Mammary epithelial cell (primary cell): ENCODE measurements at places on chromosomes 3 and 15.

GRCh38 chr15:52213206-52213605 lies 22.0 kb upstream of the GNB5 start:
- DNase-seq = no peak

DNA sequence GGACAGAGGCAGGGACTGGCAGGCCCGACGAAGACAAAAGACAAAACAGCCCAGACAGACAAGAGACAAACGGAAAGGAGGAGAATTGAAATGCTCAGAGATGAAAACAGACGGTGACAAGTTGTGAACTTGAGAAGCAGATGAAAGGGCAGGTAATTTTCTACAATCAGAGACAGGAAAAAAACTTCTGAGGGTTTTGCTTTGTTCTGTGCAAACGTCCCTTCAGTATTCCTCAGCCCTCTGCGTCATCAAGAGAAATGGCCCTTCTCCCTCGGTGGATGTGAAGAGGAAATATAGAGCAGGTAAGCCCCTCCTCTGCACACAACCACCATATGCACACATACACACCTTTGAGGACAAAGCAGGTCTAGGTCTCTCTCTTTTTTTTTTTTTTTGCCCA lies 206.6 kb downstream of the UACA start:
- DNase-seq = no peak

GRCh38 chr3:37625051-37625450 lies 236.6 kb upstream of the CTDSPL start:
- DNase-seq = no peak

DNA sequence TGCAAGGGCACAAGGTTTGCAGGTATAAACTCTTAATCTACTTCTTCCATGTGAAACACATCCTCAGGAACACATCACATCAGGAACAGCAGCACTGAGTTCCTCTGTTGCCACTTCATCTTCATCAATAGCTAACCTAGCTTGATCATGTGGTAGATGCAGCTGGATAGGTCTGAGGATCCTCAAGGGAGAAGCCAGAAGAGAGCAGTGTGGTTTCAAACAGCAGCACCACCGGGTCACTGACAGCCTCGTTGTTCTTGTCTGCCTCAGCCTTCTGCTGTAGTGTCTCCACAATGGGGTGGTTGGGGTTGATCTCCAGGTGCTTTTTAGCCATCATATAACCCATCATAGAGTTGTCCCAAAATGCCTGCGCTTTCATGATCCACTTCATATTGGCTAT lies 58.8 kb downstream of the ADAM10 start:
- no peak for DNase-seq

GRCh38 chr3:151093905-151094304 lies 8.4 kb downstream of the MED12L start:
- no peak for DNase-seq

DNA sequence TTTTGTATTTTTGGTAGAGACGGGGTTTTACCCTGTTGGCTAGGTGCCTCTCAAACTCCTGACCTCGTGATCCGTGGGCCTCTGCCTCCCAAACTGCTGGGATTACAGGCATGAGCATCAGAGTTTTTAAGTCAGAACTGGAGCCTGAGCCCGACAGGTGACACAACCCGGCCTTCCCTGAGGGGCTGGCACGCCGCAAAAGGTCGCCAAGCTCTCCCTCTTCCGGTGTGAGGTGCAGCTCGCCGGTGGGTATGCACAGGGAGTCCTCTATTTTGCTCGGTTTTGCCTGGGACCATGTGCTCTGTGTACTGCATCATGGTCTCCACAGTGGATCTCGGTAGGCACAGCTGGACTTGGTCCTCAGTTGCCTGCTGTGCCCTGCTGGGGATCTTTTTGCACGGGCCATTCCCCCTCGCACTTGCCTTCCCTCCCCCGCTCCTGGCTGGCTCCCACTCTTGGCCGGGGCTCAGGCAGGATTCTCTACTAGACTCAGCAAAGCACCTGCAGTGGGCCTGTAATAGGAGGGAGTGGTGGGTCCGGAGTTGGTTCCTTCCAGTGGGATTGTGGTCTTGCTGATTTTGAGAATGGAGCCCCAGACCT lies 101.2 kb upstream of the KLF13 start:
- no peak for DNase-seq

DNA sequence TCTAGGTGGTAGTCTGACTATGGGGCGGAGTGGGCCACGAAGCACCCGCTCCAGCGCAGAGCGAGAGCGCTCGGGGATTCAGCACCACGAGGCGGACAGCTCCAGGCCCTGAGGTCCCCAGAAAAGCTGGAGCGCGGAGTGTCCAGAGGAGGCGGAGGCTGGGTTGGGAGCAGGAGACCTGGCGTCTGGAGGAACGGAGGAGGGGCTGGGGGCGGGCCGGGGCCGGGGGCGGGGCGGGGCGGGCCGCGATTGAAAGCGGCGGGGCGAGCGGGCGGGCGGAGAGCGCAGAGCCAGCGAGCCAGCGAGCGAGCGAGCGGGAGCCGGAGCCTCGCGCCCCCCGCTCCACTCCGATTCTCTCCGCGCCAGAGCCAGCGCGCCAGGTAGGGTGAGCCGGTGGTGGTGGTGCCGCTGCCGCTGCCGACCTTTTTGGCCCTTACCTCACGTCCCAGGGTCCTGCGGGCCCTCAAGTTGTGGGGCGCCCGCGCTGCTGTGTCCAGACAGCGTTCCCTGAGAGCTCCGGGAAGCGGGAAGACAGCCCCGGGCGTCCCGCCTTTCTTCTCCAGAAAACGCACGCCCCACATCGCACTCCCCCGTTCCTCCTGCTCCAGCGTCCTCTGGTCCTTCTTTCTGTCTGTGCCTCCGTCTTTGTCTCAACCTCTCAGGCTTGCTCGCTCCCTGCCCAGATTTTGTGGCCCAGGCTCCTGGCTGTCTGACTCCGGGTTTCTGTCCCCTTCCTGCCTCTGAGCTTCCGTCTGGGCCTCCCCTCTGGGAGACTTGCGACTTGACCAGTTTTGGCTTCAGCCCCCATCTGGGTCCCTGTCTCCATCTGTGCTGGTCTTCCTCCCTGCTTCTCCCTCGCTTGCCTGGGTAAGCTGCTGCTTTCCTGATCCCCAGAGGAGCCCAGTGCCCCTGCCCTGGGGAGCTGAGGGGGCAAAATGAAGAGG lies at the start of gene GRM2:
Gene GRM2, plus strand, starts transcription at position 281 of the 944 bp plus-strand sequence. CDS start 1,916 bp downstream, outside the sequence.
- peak; percentile 47 for DNase-seq

DNA sequence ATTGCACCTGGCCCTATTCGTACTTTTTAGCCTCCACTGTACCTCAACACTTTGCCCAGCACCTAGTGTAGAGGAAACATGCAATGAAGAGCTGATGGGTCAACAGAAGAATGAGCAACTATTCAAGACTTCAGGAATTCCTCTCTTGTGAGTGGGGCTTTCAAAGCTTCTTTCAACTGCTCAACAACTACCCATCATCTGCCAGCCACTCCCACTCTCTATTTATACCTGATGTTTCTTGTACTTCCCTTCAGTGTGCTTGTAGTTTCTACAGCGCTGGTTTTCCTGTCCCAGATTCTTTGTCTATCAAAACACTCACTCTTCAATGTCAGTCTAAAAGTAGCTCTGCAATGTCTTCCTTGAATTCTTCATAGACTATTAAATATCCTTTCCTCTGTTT lies 168.3 kb upstream of the LPP start:
- DNase-seq = no peak

DNA sequence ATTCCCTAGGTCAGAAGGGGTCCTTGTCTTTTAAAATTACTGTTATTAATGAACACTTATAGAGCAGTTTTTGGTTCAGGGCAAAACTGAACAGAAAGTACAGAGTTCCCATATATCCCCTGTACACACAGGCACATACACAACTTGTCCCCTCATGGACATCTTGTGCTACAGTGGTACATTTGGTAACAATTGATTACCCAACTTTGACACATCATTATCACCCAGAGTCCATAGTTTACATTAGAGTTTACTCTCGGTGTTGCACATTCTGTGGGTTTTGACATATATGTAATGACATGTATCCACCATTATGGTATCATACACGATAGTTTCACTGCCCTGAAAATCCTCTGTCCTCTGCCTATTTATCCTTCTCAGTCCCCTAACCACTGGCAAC lies 984 bp upstream of the EDC3 start:
- no peak for DNase-seq

GRCh38 chr15:92633001-92633400 lies 22.6 kb downstream of the FAM174B start:
- DNase-seq = no peak
